CD8-positive, alpha-beta memory T cell (primary cell): ENCODE measurements at places on chromosomes 6 and 20. TPM values are rescaled to one million over a fixed set of nuclear protein-coding genes. Genes with fewer than 3 reads are reported as not detected.
A peak's percentile ranks its signal among the peaks of the same experiment; 100 is the strongest.

The REM1 gene
- total RNA-seq: not detected

The TMC2 gene
- not detected for total RNA-seq

The C6orf52 gene
- 6.8 TPM for total RNA-seq

The HCRTR2 gene
- total RNA-seq: not detected

The NRN1 gene
- 0.24 TPM for total RNA-seq

The FOXS1 gene
- total RNA-seq: not detected

The AFDN gene
- 21.3 TPM for total RNA-seq

The TOX2 gene
- 0.35 TPM for total RNA-seq

The NOX3 gene
- total RNA-seq: not detected

The SLC22A23 gene
- total RNA-seq: 0.39 TPM

The DDX43 gene
- total RNA-seq: 0.71 TPM

The ARHGAP18 gene
- 6.5 TPM for total RNA-seq

The IYD gene
- total RNA-seq: not detected

The TPD52L1 gene
- total RNA-seq: not detected

The PLA2G7 gene
- total RNA-seq: 2.4 TPM

The HTR1E gene
- total RNA-seq: not detected

The STK38 gene
- total RNA-seq: 44.9 TPM

The TBXT gene
- not detected for total RNA-seq

The AIF1 gene
- total RNA-seq: 35.6 TPM

The PSMB9 gene
- 255 TPM for total RNA-seq

The GABBR1 gene
- total RNA-seq: 8.8 TPM

GRCh38 chr20:57259121-57259937 lies 7.1 kb downstream of the BMP7 start:
- H3K4me3 ChIP-seq: no peak overlapping the region
- H3K27me3 ChIP-seq: peaks cover 22% of the 10 kb centered on the region
- no peak overlapping the region for H3K27ac ChIP-seq
- no peak for DNase-seq
- no peaks in the 10 kb centered on the region for H3K36me3 ChIP-seq

GRCh38 chr20:23360531-23360930 lies 1.5 kb upstream of the GZF1 start:
- H3K4me1 ChIP-seq: peaks cover 37% of the 10 kb centered on the region
- H3K27me3 ChIP-seq: no peaks in the 10 kb centered on the region
- H3K4me3 ChIP-seq: no peak overlapping the region
- DNase-seq: no peak

DNA sequence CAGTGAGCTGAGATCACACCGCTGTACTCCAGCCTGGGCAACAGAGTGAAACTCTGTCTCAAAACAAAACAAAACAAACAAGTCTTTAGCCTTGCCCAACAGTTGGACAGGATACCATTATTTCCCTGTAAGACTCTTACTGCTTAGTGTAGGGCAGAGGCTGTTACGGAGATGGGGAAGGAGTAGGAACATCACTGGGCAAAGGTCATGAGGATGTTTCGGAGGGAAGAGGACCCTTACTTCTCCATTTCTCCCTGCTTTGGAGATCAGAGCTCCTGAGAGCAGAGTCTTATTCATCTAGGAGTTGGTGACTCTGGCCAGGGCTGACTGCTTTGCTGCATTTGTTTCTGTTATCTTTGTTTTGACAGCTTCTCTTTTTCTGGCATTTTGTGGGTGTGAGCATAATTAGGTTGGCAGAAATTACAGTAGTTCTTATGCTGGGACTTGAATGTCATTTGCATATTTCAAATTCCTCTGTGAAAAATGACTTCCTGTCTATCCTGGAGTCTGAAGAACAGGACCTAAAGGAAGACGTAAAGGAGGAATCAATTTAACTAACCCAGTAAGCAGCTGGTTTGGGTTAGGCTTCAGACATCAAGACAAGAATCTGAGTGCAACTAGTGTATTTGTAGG lies 89.0 kb downstream of the CDS2 start:
- DNase-seq: no peak
- H3K27ac ChIP-seq: no peak overlapping the region

- no peaks in the 10 kb centered on the region for H3K4me1 ChIP-seq
- H3K27me3 ChIP-seq: no peaks in the 10 kb centered on the region
- H3K27ac ChIP-seq: no peak overlapping the region
- no peak for DNase-seq
- H3K4me3 ChIP-seq: no peak overlapping the region
- no peaks in the 10 kb centered on the region for H3K36me3 ChIP-seq
Measured at GRCh38 chr6:153563001-153563400, 431.9 kb upstream of the RGS17 start.

GRCh38 chr20:35739294-35740163 lies 2.5 kb downstream of the RBM39 start:
- no peak for DNase-seq
- peaks cover 37% of the 10 kb centered on the region for H3K36me3 ChIP-seq
- peak overlapping the region; percentile 91 for H3K4me3 ChIP-seq
- H3K4me1 ChIP-seq: peaks cover 72% of the 10 kb centered on the region

DNA sequence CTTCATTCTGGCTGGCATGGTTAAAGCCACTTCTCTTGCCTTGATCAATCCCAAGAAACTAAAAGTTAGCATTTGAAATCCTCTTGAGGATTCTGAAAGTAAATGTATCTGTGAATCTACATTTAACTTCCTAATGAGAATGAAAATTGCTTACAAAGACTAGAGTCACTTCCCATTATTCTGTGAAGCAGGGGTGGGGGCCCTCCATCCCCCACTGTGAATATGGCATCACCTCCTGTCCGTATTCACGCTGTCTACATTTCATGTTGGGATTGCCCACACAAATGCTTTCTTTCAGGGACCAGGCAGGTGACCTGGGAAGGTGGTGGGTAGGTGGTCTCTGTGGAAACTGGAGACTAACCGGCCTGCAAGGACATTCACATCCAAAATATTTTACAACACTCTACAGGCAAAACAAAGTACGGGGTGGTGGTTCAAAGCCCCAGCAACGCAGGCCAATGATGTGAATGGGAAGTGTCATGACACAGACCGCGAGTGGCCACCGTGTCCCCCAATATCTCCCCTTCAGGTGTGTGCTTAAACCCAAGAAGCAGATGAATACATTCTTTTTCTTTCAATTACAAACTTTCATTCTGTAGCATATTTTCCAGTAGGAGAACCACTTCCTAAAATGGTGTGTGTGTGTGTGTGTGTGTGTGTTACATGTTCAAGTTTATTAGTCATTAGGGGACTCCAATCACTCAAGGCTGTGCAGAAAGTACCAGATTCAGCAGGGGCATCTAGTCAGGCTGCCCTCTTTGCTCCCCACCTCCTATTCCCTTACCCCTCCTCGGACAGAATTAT lies 132.2 kb downstream of the PRND start:
- no peaks in the 10 kb centered on the region for H3K27me3 ChIP-seq
- H3K27ac ChIP-seq: no peak overlapping the region
- H3K36me3 ChIP-seq: peaks cover 3% of the 10 kb centered on the region
- no peak for DNase-seq
- H3K4me3 ChIP-seq: no peak overlapping the region

GRCh38 chr6:100175814-100176310 lies 181.8 kb upstream of the MCHR2 start:
- H3K36me3 ChIP-seq: no peaks in the 10 kb centered on the region
- H3K27ac ChIP-seq: no peak overlapping the region
- no peak for DNase-seq
- no peaks in the 10 kb centered on the region for H3K4me1 ChIP-seq

- no peaks in the 10 kb centered on the region for H3K36me3 ChIP-seq
- no peak overlapping the region for H3K27ac ChIP-seq
- DNase-seq: no peak
- no peaks in the 10 kb centered on the region for H3K27me3 ChIP-seq
- no peak overlapping the region for H3K4me3 ChIP-seq
Measured at GRCh38 chr6:165552248-165552736, 110.7 kb downstream of the PDE10A start.

- DNase-seq: peak; percentile 31
- H3K36me3 ChIP-seq: no peaks in the 10 kb centered on the region
- H3K27me3 ChIP-seq: no peaks in the 10 kb centered on the region
Measured at GRCh38 chr6:158290659-158291058, 21.6 kb upstream of the TULP4 start.

DNA sequence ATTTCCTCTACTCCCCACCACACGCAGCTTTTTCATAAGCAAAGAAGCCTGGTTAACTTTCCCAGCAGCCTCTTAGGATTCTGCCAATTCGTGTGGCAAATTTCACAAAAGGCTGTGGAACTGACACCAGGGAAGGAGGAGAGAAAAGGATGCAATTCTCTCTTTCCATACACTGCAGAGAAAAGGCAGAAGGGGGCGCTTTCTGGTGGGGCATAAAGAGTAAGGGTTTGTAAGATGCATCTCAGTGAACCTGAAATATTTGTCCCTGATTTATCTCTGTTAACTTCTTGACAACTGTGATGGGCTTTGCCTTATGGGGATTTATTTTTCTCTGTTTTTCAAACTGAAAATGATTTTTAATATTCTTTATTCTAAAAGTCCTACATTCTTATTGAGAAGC lies 45.5 kb upstream of the GLP1R start:
- H3K36me3 ChIP-seq: no peaks in the 10 kb centered on the region
- no peak overlapping the region for H3K27ac ChIP-seq
- H3K27me3 ChIP-seq: no peaks in the 10 kb centered on the region
- no peak for DNase-seq
- H3K4me3 ChIP-seq: no peak overlapping the region

DNA sequence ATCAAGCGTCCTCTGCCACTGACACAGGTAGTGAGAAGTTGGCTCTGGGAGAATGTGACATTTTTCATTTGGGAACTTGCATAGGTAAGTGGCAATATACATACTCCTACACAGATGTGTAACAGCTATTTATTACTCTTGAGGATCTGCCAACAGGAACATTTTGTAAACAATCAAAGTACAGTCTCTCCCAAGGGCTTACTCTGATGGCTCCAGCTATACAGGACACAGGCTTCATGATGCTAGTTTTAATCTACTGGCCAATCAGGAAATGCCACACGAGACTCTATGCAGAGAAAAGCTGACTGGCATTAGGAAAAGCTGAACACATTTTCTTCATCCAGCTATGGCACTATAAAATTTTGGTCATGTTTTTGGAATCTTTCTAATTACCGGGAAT lies 57.8 kb downstream of the POPDC3 start:
- H3K4me3 ChIP-seq: no peak overlapping the region
- H3K4me1 ChIP-seq: no peaks in the 10 kb centered on the region
- no peaks in the 10 kb centered on the region for H3K27me3 ChIP-seq
- H3K27ac ChIP-seq: no peak overlapping the region
- no peak for DNase-seq

- DNase-seq: no peak
- no peaks in the 10 kb centered on the region for H3K4me1 ChIP-seq
- no peak overlapping the region for H3K4me3 ChIP-seq
- H3K27ac ChIP-seq: no peak overlapping the region
- H3K36me3 ChIP-seq: no peaks in the 10 kb centered on the region
Measured at GRCh38 chr6:136344420-136344819, 54.8 kb upstream of the BCLAF1 start.

GRCh38 chr6:143098054-143098671 lies 37.5 kb downstream of the AIG1 start:
- no peaks in the 10 kb centered on the region for H3K36me3 ChIP-seq
- no peaks in the 10 kb centered on the region for H3K27me3 ChIP-seq
- H3K27ac ChIP-seq: no peak overlapping the region
- peaks cover 19% of the 10 kb centered on the region for H3K4me1 ChIP-seq

DNA sequence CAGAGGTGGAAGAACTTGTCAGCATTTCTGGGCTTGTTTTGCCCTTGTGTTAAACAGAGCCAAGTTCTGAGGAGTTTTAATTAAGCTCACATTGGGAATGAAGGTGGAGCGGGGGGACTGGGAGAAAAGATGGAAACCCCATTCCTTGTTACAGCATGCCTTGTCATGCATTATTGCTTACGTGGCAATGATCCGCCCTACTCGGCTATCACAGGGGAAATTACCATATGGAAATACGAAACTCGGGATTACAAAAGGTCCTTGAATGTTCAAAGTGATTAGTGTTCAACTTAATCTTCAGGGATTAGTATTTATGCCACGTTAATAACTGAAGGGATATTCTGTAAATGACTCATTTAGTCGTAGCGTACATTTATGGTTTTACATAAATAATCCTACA lies 86.4 kb downstream of the MAP3K7 start:
- H3K27me3 ChIP-seq: no peaks in the 10 kb centered on the region
- H3K36me3 ChIP-seq: no peaks in the 10 kb centered on the region
- no peak overlapping the region for H3K4me3 ChIP-seq
- H3K27ac ChIP-seq: no peak overlapping the region

GRCh38 chr6:68192988-68193387 lies 442.1 kb upstream of the ADGRB3 start:
- H3K27me3 ChIP-seq: no peaks in the 10 kb centered on the region
- H3K27ac ChIP-seq: no peak overlapping the region
- no peaks in the 10 kb centered on the region for H3K36me3 ChIP-seq
- no peaks in the 10 kb centered on the region for H3K4me1 ChIP-seq
- no peak for DNase-seq
- H3K4me3 ChIP-seq: no peak overlapping the region

DNA sequence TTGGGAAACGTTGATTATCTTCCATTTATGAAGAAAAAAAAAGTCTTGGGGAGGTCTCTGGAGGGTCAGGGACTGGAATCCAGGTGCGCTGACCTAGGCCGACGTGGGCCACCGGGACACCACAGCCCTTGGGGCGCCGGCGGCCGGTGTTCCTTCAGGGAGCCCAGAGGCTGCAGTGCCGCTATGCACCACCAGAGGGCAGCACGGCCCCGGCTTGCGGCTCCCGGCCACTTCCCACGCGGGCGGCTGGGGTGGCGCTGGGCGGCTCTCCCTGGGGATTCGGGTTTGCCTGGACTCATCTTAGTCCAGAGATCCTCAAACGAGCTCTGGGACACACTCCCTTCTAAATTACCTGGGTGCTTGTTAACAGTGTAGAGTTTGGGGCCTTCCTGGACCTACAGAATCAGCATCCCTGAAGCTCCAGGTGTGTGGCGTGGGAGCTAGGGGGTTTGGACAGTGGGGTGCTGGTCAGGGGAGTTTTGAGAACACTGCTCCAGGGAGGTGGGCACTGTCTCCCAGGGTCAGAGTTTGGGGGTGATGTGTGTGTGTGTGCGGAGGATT lies 23.0 kb upstream of the GTSF1L start:
- peaks cover 24% of the 10 kb centered on the region for H3K4me1 ChIP-seq
- DNase-seq: peak; percentile 73
- H3K27me3 ChIP-seq: peaks cover 6% of the 10 kb centered on the region
- no peaks in the 10 kb centered on the region for H3K36me3 ChIP-seq
- H3K27ac ChIP-seq: no peak overlapping the region

GRCh38 chr6:100464162-100464851 lies 414 bp downstream of the SIM1 start:
- H3K4me1 ChIP-seq: no peaks in the 10 kb centered on the region
- no peak overlapping the region for H3K27ac ChIP-seq
- H3K27me3 ChIP-seq: peaks cover 78% of the 10 kb centered on the region
- H3K4me3 ChIP-seq: no peak overlapping the region
- no peak for DNase-seq
